ENCODE measurements at places on chromosomes 12 and 14.

- no peak for DNase-seq
These were observed 218.5 kb downstream of the PHLDA1 start for GRCh38 chr12:75813072-75813471.

DNA sequence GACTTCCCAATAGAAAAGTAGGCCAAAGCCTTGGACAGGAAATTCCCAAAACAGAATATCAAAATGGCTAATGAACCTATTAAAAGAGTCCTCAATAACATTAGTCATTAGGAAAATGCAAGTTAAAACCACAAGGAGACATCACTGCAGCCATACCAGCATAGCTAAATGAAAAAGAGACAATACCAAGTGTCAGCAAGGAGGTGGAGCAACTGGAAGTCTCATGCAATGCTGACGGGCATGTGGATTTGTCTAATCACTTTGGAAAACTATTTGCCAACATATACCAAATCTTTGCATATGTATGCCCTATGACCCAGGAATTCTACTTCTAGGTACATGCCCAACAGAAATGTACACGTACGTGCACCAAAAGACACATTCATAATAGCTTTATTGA lies 60.5 kb upstream of the PLEKHG3 start:
- DNase-seq = no peak

DNA sequence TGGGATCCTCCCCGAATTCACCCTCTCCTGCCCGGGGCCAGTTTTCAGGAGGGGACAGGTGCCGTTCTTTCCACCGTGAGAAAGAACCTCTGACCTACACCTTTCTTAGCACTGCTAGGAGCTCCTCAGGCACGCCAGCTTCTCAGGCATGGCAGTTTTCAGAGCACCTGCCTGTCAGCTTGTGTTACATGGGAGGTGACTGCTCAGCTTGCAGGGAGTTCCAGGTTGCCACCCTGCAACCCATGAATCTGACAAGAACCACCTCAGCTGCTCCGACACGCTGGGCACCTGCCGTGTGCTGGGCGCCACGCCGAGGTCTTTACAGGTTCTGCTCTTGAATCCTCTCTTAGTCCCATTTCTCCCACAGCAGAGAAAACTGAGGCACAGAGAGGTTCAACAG lies 12.9 kb downstream of the BRI3BP start:
- DNase-seq = no peak

- no peak for DNase-seq
These were observed 27.7 kb upstream of the TSPAN11 start for GRCh38 chr12:30898846-30899245.

DNA sequence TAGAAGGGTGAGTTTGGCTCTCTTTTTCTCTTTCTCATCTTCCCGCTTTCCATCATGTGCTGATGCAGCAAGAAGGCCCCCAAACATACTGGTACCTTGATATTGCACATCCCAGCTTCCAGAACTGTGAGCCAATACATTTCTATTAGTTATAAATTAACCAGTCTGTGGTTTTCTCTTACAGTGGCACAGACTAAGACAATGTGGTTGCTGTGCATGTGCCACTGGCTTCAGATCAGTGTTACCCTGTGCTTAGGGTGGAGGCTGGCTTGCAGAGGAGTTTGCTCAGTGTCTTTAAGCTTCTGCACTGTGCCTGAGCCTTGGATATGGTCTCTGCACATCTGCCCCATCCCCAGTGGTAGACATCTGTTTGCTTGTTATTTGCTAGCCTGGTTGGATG lies 5.5 kb downstream of the IFI27L2 start:
- DNase-seq = no peak

- no peak for DNase-seq
These were observed 1.9 kb downstream of the LMO3 start for GRCh38 chr12:16603916-16604575.

- no peak for DNase-seq
These were observed 70.6 kb downstream of the TMEM132C start for GRCh38 chr12:128337431-128338170.

- no peak for DNase-seq
These were observed 12.7 kb downstream of the C14orf132 start for GRCh38 chr14:96051642-96052540.
